Renal cortical epithelial cell (primary cell): ENCODE measurements at places on chromosomes 6 and 20. TPM values are rescaled to one million over a fixed set of nuclear protein-coding genes. Genes with fewer than 3 reads are reported as not detected.

The OOEP gene
- not detected in 2 replicates for total RNA-seq

The EPHA7 gene
- 0.87 and 2.0 TPM in 2 replicates for total RNA-seq

The IRF4 gene
- total RNA-seq = not detected in 2 replicates

The GCLC gene
- total RNA-seq = 30.0 and 40.4 TPM in 2 replicates

DNA sequence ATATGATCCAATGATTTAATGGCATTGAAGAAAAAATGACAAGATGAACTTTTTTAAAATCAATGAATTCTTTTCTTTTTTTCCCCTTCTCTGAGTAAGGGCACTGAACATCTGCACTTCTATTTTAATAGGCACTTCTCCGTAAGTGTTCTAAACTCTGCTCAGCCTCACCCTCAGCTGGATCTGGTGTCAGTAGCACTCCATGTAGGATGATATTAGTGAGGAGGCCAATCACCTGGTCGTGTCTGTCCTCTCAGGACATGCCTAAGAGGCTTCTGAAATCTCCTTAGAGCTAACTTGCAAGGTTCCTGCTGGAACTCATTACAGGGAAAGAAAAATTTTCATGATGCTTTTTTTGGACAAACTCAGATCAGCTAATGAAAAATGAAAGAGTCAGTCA is 148.6 kb upstream of the MLIP start:
- no peak for DNase-seq

DNA sequence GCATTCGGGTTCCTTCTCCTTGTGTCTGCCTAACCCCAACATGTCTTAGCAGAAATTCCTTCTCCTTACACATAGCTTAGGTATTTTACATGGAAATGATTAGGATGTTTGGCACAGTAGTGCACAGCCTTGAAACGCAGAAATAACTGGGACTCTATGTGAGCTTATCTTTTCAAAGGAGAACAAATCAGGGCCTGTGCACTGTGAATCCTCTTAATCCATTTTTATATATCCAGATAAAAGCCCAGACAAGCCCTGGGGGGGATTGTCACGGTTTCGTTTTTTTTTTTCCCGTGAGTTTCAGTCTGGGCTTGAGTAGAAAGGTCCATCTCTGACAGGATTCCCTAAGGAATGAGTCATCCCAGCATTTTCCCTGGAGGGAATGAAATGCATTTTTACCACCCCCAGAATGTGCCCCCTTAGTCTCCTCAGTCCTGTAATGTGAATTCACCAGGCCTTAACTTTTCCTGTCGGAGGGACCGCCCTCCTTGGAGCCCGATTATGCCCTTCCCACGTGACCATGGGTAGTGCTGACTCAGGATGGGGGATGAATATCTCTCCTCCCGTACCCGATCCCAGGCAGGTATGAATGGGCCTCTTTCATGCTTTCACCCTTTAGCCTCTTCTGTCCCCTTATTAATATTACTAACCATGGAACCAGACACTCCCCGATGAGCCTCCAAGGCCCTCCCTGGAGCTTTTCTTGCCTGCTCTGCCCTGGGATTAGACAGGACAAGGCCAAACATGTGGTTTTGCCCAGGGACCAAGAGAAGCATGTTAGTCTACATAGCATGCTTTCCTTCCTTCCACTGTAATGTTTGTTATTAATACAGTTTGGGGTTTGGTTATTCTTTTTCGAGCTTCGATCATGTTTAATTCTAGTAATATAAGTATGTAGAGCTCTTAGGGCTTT is 23.9 kb upstream of the NAA20 start:
- peak; percentile 94 for DNase-seq

- DNase-seq = peak; percentile 45
Observed at GRCh38 chr6:73665686-73666319, 12.0 kb upstream of the SLC17A5 start.

- peak; percentile 45 for DNase-seq
Observed at GRCh38 chr6:33716890-33717632, 5.6 kb upstream of the UQCC2 start.

- no peak for DNase-seq
Observed at GRCh38 chr20:63652192-63652980, 838 bp downstream of the STMN3 start.

- DNase-seq = no peak
Observed at GRCh38 chr20:37501940-37502339, 19.1 kb upstream of the NNAT start.

DNA sequence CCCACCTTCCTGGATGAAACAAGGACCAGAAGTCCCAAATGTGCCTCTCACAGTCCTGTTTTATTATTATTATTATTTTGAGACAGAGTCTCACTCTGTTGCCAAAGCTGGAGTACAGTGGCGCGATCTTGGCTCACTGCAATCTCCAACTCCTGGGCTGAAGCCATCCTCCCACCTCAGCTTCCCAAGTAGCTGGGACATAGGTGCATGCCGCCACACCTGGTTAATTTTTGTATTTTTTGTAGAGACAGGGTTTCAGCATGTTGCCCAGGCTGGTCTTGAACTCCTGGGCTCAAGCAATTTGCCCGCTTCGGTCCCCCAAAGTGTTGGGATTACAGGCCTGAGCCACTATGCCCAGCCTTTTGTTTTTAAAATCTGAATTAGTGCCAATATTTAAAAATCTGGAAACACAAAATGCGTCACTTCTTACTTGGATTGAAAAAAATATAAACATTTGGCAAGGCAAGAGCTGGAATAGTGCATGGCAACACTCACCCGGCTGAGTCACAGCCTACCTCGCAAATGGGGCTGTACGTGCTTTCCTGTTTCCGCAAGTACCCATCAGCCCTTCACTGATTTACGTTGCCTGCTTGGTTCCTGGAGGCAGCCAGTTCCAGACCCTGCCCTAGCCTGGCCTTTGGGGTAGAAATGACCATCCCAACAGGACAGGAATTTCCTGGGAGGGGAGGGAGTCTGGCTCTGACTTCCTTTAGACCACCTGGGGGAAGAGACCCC is 6.3 kb downstream of the SDCBP2 start:
- no peak for DNase-seq

GRCh38 chr6:36627141-36627540 is 33.0 kb downstream of the SRSF3 start:
- DNase-seq = no peak

GRCh38 chr6:1066449-1067090 is 245.3 kb upstream of the FOXQ1 start:
- DNase-seq = no peak

DNA sequence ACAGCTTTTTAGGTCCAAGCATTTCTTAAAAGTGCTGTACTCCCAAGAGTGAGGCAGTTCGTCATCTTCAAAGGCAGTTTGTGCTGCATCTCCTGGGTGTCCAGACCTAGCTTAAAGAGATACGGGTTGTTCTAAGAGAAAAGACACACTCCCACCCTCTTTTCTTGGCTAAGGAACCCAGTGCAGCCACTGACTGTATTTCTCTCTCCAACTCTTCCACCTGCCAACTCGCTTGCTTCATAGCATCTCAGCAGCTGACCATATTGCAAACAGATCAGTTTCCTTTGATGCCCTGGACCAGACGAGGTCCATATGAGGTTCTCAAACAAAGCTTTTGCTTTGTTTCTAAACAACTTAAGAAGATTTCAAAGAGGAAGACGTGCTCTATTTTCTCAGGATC is 101.1 kb downstream of the ISM1 start:
- DNase-seq = no peak

DNA sequence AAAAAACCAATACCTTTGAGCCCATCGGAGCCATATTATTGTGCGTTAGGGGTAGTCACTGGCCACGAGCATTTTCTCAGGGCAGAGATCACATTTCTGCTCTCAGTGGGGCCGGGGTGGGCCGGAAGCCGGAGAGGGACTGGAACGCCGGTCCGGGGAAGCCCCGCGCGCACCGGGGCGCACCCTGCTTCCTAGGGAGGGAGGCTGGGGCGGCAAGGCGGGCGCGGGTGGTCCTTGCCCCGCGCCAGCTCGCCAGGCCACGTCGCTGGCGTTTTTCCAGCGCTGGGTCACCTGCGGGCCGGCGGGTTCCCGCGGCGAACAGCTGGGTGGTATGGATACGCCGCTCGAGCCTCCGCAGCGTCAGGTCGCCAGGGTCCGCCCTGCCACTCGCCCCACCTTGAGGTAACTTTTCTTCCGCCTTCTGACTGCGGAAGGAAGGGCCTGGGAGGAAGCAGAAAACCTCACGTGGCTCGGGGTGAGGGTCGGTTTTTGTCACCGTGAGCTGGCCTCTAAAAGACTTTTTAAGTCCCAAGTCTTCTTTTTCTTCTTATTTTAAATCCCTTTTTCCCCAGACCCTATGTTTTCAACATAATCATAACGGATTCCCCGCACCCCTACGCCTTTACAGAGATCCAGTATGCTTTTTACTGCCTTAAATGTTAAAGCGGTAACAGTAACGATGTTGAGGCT is 2.7 kb upstream of the EEF1A1 start:
- peak; percentile 55 for DNase-seq

- DNase-seq = peak; percentile 23
Observed at GRCh38 chr20:33859157-33859695, 48.1 kb downstream of the CHMP4B start.

- no peak for DNase-seq
Observed at GRCh38 chr6:38495518-38495917, 144.2 kb downstream of the BTBD9 start.
